HuH-7.5 (cell line): ENCODE measurements at places on chromosomes 4 and X.

DNA sequence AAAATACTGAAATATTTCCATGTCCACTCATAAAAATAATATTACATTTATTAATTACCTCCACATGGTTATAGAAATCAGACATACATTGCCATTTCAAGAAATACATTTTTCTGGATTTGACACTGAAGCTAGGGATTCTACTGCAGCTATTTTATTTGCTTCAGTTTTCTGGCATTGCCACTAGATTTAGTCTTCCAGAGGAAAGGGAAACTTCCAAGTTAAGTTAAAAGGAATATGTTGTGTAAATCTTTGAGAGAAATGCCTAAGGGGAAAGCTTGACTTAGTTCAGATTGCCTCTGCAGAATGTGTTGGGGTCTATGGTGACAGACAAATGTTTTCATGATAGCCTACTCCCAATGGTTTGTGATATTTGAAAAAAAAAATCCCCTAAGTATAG is 1631.3 kb downstream of the PCDH18 start:
- no peak for DNase-seq

GRCh38 chr4:165905405-165906027 is 32.5 kb downstream of the TLL1 start:
- DNase-seq, result no peak

- DNase-seq, result no peak
Observed at GRCh38 chr4:96315815-96316214, 475.9 kb downstream of the PDHA2 start.

DNA sequence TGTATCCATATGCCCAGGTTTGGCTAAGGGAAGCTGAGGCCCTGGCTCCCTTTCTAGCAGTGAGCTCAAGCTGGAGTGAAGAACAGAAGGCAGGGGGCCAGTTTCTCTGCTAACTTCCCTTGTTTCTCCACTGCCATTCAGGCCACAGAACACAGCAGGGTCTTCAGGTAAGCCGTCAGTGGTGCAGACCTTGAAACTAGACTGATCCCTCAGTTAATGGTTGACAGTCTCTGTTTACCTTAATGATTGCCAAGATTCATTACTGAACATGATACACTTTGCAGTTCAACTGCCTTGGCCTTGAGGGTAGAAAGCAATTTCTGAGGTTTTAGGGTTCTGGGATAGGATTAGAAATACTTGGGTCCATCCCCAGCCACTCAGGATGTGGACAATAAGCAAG is 8.9 kb upstream of the GJB1 start:
- DNase-seq, result no peak

GRCh38 chr4:115484479-115484878 is 371.1 kb upstream of the NDST4 start:
- no peak for DNase-seq

- DNase-seq, result no peak
Observed at GRCh38 chr4:4861390-4862018, 2.0 kb downstream of the MSX1 start.

GRCh38 chr4:163380703-163381102 is 37.0 kb downstream of the NPY5R start:
- DNase-seq, result no peak

DNA sequence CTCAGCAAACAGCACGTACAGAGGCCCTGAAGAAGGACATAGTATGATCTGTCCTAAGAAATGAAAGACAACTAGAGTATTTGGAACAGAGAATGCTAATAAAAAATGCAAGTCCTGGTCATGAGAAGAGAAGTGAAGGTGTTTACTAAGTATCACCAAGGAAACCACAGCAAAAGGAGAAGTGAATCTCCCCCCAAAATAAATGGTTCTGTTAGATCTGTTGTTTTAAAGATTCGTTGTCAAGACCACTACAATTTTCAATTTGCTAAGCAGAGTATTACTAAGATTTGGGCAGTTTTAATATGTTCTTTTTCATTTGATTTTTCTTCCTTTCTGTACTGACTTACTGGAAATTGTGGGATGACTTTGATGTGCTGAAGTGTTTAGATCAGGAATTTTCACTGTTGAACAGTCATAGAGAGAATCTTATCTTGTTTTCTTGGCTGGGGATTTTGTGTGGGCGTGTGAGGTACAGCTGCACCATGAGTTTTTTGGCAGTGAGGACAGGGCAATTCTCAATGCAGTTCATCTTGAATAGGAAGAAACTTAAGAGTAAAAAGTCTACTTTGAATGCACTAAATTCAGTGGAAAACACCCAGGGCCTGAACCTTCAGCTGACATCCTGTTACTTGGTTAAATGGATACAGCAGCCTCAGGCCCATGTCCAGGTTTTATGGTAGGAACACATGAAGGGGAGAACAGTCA is 132.2 kb downstream of the STIM2 start:
- no peak for DNase-seq

DNA sequence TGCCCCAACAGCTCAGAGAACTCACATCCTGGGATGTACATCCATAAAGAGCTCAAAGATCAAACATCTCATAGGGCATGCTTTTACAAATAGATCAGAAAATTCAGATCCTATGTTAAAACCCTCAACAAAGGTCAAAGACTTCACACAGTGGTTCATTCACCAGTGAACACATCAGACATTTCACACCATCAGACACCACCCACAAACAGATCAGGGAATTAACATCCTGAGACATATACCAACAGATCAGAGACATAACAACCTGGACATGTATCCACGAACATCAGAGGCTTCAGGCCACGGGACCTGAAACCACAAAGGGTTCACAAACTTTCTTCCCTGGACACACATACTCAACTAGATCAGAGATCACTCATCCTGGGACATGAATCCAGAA is 23.4 kb downstream of the SUV39H1 start:
- no peak for DNase-seq

DNA sequence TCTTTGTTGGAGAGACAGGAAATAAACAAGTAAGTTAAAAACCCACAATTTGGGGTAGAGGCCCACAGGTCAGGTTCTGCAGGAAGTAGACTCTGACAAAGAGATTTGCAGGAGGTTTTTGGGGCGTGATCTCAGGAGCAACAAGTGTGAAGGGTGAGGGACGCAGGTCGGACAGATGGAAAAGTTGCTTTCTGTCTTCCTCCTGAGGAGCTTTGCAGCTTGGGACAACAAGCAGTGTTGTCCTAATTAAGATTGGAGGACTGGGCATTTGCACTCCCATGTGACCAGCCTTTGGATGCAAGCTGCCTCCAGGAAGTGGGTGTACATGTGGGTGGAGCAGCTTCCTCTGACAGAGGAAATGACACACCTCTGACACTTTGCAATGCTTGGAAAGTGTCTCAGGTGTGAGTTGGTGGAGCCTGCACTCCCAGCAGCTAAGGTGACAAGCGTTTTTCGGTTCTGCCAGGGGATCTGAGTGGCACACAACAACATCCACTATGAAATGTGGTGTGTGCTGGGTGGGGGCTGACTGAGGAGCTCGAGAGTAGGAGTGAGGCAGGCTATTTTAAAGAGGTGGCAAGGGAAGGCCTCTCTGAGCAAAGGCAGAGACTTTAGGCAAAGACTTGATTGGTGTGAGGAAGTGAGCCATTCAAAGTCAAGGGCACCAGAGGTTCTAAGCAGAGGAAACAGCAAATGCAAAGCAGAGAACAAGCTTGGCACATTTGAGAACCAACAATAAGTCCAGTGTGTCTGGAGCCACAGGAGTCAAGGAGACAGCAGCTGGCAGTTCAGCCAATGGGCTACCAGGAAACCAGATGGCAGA is 339.8 kb upstream of the GATB start:
- no peak for DNase-seq

- DNase-seq, result no peak
Observed at GRCh38 chr4:26367811-26368210, 47.0 kb downstream of the RBPJ start.

DNA sequence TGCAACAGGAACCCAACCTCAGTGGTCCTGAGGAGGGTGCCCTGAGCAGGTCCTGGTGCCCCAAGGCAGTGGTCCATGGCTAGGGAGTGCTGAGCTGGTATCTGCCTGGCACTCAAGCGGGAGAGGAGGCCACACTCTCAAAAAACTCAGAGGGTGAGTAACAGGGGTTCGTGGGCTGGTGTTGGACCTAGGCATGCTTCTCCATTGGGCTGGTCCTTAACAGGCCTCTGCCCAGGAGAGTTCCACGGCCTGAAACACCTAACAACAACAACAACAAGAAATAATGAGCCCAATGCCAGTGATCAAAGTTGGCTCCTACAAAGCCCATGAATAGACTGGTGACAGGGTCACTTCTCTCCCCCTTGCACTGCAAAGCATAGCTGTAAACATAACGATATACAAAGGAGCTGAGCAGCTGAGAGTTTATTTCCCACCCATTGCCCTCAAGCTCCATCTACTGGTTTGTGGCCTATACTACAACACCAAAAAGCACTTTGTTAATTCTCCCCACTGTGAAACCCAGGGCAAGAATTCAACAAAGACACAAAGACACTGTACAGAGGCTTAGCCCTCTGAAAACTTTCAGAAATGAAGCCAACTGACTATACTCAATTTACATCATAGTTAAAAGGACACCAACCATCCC is 736.1 kb upstream of the ADGRL3 start:
- no peak for DNase-seq

- no peak for DNase-seq
Observed at GRCh38 chrX:72169008-72169728, 12.4 kb upstream of the PIN4 start.

DNA sequence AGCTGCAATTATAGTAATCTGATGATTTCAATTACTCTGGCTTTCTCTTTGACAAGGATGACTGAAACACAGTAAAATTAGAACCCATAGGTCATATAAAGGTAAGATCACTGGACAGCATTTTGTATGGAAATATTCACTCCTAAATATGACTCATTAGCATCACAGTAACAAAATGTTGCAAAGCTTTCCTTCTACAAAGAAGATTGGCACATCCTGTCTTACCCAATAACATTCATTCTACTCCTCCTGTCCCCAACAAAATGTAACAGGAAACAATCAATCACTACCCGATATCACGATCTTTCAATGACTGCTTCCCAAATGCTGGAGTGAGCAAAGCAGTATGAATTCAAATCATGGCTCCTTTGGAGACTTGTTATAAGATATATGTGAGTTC is 95.3 kb downstream of the FANCB start:
- no peak for DNase-seq

DNA sequence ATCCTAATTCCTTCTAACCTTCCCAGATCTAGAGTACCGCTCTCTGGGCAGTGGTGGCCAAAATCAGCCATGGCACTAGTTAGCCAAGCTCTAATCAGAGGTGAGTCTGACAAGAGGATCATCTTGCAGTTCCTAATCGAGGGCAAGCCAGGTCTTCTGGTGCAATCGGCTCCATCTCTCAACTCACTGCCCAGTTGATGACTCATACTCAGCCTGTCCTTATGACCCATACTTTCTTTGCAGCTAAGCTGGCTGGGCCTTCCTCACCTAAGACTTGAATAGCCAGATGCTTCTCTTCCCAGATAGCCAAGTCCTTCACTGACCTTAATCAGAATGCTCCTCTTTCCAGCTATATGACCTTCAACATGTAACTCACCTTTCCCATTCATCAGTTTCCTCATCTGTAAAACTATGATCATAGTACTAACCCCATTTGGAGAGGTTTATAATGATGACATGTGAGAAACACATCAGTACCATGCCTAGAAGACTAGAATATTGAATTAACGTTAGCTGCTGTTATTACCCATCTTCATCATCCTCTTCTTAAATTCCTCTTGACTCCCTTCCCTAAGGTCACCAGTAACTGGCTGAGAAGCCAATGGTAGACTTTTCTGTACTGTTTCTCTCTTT is 57.1 kb downstream of the RELL1 start:
- DNase-seq, result peak; percentile 19

DNA sequence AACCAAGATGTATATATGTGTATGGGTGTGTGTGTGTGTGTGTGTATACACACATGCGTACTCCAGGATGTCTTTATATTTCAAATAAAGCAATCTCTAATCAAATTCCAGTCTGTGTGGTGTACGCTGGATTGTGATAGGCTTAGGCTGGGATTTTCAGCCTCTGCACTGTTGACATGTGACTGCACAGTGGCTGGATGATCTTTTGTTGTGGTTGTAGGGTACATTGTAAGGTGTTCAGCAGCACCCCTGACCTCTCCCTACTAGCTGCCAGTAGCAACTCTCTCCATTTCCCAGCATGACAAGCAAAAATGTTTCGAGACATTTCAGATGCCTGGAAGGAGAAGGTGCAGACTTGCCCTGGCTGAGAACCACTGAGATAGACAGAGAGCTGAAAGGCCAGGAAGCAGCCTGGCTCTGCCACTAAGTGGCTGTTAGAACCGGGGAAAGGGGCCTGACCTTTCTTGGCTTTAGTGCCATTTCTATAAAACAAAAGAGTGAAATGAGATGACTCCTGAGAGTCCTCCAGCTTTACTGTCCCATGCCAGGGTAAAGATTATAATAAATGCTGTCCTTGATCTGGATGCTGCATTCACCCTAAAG is 10.5 kb downstream of the PGM2 start:
- DNase-seq, result no peak

GRCh38 chrX:48854898-48855297 is 19.5 kb upstream of the PCSK1N start:
- DNase-seq, result no peak

DNA sequence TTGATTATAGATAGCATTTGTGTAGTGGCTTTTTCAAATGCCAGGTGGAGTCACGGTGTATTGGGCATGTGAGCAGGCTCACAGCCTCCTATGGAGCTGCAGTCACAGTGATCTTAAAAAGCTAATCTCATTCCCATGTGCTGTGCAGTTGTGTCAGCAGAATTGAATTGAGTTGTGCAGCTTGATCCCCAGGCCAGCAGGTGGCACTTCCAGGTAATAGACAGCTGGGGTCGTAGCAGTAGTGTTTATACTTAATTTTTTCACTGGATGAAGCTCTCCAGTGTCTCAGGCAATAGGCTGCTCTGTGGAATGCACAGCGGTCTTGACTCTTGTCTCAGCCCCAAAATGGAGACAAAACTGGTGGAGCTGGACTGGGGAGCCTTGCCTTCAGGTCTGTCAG is 1028.1 kb downstream of the SH3BGRL start:
- no peak for DNase-seq

GRCh38 chrX:100850317-100850716 is 23.8 kb downstream of the NOX1 start:
- DNase-seq, result no peak

DNA sequence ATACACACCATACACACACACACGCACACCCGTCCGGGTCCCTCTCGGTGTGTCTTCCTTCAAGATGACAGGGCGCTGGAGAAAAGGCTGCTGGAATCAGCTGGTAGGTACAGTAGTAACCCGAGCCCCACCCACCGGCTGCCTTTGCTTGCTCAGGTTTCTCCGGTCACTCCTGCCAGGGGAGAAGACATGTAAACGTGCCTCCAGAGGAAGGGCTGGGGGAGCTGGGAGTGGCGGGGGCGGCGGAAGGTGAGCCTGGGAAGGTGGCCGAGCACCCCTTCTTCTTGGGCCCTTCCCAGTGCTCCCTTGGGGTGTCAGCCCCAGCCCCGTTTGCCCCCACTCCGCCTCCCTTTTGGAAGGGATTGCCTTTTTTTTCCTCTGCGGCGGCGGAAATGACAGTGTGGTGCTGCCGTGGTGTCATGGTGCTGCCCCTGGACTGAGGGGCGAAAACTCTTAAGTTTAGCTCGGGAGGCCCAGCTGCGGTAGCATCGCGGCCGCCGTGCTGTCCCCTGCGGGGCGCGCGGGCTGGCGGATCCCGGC is at the start of gene MID2:
Gene MID2 (plus strand): TSS at position 169 of the 540 bp plus-strand sequence. CDS start 561 bp downstream, outside the sequence.
- DNase-seq, result peak; percentile 30
